Immature natural killer cell (primary cell): ENCODE measurements at places on chromosomes 6 and 20.

- no peak for DNase-seq
Observed at GRCh38 chr20:6122873-6123648, at the start of gene FERMT1. Gene FERMT1 (minus strand): TSS chr20:6123030. CDS start chr20:6119554, 3,476 bp downstream.

- DNase-seq = peak; percentile 80
Observed at GRCh38 chr20:2742934-2743559, 50.5 kb downstream of the EBF4 start.

GRCh38 chr6:104995989-104996617, 39.2 kb downstream of the LIN28B start:
- DNase-seq = no peak

GRCh38 chr6:158032354-158032733, 50.7 kb downstream of the SYNJ2 start:
- no peak for DNase-seq
